ENCODE measurements at places on chromosomes 1 and 21.

DNA sequence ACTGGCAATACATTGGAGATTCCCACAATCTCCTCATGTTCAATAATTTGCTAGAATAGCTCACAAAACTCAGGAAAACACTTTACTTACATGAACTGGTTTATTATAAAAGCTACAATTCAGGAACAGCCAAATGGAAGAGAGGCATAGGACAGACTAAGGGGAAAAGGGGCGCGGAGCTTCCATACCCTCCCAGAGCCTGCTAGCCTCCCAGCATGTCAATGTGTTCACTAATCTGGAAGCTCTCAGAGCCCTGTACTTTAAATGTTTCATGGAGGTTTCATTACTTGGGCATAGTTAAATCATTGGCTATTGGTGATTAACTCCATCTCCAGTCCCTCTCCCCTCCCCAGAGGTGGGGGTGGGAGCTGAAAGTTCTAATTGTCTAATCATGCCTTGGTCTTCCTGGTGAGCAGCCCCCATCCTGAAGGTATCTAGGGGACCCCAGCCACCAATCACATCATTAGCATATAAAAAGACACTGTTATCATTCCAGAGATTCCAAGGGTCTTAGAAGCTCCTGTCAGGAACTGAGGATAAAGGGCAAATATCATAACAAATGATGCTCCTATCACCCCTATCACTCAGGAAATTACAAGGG, 10.9 kb upstream of the DMRTB1 start:
- DNase-seq: no peak

GRCh38 chr21:26715116-26715515, 130.1 kb downstream of the ADAMTS1 start:
- DNase-seq: no peak

DNA sequence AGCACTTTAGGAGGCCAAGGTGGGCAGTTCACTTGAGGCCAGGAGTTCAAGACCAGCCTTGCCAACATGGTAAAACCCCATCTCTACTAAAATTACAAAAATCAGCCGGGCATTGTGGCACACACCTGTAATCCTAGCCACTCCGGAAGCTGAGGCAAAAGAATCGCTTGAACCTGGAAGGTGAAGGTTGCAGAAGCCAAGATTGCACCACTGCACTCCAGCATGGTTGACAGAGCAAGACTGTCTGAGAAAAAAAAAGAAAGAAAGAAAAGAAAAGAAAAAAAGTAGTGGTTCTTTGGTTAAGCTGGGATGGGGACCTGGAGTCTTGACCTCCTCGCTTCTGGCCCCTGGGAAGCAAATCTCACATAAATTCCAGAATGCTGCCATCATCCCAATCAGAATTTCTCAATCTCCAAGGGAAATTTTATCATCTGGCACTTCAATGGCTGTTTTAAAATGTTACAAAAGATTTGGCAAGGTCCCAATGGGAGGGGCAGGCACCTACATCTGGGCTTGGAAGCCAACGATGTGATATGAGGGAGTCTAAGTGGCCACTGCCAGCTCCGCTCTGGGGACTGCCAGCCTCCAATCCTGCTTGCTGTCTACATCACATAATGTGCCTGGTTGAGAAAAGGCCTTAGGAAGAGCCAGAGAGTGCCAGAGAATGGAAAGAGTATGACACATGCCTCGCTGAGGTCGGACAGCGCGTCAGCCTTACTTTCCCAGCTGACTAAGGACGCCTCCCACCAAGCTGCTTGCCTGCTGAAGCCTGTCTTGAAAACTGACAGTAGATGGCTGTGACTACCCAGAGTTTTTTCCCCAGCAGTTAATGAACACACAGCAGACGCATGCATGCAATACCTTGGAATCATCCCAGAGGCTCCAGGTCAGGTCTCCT, 42.1 kb upstream of the SRP9 start:
- DNase-seq: no peak

DNA sequence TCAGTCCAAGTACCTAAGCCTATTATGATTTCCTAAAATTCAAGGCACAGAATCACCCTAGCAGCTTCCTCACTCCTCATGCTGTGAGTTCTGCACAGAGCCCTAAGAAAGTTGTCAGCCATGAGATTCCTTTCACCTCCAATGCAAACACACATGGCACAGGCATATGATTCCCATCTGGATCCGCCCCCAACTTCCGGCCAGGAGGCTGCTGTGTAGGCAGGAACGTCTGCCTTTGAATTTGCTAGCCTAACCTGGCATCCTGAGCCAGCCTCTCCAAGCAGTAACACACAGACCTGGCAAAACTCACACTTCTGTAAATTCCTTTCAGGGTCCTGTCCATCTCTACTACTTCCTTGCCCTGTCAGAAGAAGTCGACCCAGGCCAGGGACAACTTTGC, 521.1 kb upstream of the BEND5 start:
- no peak for DNase-seq

GRCh38 chr1:62335656-62336055, 16.4 kb upstream of the KANK4 start:
- no peak for DNase-seq

DNA sequence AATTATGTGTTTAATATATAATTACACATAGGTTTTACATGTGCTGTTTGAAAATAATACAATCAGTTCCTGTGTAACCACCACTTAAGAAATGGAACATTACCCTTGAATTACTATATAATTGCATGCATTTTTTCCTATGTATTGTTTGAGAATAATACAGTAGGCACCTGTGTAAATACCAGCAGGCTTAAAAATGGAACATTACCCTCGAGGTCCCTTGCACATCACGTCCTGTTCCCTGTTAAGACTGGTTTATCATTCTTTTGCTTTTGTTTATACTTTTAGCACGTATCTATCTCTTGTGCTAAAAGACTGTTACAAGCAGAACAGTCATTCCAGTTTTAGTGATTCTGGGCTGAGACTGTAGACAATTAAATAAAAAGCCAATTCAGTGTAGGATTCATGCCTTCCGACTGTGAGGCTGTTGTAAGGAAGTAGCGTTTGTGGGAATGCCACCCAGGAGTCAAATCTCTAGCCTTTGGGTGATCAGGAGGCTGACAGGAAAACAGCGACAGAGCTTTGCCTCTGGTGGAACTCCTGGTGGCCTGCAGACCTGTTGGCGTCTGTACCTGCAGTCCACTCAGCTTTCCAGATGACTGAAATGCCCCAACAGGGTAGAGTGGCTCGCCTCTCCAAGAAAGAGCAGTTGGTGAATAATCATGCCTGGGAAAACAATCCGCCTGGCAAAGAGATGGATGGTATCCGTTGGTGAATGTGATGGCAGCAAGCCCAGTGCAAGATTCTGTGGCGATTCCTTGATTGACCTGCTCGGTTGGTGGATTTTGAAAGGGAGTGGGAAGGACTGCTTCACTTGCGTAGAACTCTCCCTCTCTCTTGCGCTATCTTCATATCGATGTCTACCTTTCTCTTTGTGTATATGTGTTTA, 58.0 kb downstream of the DISC1 start:
- no peak for DNase-seq

DNA sequence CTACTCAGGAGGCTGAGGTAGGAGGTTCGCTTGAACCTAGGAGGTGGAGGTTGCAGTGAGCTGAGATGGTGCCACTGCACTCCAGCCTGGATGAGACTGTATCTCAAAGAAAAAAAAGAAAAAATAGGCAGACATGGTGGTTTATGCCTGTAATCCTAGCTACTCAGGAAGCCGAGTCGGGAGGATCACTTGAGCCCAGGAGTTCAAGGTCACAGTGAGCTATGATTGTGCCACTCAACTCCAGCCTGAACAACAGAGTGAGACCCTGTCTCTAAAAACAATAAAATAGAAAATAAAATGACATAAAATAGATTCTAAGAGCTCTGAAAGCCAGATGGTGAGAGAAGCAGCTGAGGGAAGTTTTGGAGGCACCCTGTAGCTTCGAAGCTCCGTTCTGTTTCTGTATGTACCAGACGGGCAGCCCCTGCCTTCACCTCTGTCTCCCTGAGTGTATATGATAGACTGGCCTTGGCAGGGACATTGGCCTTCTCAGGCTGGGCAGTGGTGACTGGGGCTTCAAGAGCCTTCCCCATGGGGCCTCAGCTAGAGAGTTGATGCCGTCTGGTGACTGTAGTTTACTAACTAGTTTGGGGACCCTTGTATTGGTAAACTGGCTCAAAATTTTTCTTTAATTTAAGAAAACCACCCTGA, 54.4 kb upstream of the SPOCD1 start:
- no peak for DNase-seq

DNA sequence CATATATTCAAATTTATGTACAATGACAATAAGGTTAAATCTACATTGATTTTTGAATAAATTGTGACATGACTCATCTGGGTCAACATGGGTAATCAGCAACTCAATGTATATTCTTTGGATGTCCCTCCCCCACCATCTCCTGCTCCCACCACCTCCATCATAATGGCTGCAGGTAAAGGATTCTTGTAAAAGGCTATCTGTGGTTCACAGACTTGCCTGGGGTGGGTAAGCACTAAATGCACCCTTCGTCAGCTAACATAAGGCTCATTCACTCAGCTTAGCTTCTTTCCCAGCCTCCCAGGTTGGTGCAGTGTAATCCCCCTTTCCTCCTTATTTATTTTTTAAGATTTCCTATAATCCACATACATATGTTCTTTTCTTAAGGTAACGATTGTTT, 355.7 kb upstream of the DPYD start:
- DNase-seq: no peak

DNA sequence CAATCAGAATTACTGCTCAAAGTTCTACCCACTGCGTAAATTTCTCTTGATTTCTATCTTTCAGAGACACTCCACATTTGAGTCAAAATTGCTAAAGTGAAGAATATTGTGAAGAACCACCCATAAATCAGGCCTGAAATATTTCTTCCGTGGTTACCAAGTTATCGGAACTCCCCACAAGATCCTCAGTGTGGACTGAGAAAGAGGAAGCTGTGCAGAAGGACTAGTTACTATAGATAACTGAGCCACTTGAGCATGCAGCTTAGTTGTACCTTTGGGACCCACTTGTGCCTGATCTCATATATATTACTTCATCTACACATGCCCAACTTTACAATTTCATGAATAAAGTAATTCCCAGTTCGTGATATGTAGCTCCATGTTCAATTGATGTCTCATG, 18.4 kb downstream of the RWDD3 start:
- no peak for DNase-seq

GRCh38 chr1:232676307-232676706, 46.4 kb upstream of the SIPA1L2 start:
- no peak for DNase-seq

GRCh38 chr1:31661856-31662255, 17.2 kb upstream of the PEF1 start:
- DNase-seq: no peak

DNA sequence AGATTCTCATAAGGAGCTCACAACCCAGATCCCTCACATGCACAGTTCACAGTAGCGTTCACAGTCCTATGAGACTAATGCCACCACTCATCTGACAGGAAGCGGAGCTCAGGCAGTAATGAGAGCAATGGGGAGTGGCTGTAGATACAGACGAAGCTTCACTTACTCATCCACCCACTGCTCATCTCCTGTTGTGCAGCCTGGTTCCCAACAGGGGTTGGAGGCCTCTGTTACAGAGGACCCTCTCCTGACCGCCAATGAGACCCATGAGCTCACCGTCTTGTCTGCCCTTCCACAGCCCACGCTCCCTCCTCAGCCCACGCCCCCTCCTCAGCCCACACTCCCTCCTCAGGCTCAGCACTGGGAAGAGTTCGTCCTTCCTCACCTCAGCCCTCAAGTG, 39.6 kb downstream of the RSPH1 start:
- DNase-seq: no peak

DNA sequence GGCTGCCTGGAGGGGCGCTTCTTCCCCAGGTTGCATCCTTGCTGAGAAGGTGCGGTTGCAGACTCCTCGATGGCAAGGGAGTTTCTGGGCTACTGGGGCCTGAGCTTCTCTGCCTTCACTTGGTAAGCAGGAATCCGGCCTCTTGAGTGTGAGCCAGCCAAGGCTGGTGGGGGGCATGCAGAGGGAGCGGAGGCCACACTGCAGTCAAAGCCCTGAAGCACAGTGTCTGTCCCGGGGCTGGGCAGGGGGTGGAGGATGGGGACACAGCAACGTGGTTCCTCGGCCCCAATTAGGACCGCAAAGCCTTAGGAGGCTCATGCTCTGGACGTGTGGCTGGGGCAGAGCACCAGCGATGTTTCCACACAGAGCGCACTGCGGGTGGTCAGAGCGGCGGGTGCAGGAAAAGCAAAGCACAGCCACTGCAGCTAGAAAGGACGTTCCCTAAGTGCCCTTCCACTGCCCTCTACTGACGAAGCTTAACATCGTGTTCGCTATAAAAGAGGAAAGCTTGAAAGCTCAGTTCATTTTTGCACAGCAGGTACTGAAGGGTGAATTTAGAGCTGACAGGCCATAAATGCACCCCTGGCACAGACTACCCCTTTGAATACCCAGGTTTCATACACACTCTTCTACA, 60.7 kb upstream of the COG2 start:
- DNase-seq: no peak

- DNase-seq: no peak
Measured at GRCh38 chr1:98988904-98989555, 15.6 kb downstream of the PLPPR5 start.

DNA sequence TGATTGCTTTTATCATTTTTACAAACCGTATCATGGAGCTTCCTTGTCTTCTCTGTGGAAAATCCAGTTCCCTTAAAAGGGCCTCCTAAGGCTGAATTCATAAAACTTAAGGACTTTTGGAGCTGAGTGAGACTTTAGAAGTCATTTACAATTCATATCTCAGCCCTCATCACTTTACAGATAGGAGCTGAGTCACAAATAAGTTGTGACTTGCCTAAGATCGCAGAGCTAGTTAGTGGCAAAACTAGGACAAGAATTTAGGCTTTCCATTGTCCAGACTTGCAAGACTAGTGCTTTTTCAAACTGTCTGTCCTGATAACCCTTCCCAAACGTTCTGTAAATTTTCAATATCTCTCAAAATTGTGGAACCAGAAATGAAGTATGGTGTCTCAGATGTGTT, 37.3 kb downstream of the C1orf21 start:
- DNase-seq: no peak

DNA sequence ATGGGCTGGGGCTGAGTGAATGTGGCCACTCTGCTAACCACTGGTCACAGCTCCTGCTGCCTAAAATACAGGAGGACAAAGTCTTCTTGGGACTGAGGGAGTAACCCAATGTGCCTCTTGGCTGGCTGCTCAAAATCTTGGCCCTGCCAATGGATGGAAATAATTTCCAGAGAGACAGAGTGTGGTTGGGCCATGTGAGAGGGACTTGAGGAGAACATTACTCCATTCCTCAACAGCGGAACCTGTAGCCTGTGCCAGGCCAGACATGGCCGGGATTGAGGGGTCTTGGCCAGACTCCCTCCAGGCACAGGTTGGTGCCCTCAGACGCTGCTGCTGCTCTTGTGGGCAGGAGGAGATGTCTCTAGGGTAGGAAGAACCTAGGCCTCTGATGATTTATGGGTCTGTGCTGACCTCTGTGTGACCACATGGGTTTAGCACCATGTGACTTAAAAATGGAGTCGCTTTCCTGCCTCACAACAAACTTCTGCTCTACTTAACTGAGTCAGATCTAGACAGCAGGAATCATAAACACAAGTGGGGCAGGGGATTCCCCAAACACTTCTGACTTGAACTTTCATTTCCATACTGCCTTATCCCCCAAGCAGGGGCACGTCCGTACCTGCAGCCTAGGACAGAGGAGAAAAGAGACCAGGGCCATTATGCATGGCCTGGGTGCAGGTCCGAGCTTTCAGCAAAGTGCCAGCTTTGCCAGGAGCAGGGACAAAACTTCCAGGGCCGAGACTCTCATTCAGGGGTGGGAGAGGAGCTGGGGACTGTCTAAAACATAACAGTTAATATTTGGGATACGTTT, 79.2 kb downstream of the CD34 start:
- peak; percentile 65 for DNase-seq

GRCh38 chr1:4086921-4087320, 186.8 kb upstream of the C1orf174 start:
- no peak for DNase-seq
